COR-L47 (cell line): ENCODE measurements at places on chromosomes 5 and 9.

GRCh38 chr9:26781906-26782305 lies 110.7 kb downstream of the CAAP1 start:
- DNase-seq: no peak

DNA sequence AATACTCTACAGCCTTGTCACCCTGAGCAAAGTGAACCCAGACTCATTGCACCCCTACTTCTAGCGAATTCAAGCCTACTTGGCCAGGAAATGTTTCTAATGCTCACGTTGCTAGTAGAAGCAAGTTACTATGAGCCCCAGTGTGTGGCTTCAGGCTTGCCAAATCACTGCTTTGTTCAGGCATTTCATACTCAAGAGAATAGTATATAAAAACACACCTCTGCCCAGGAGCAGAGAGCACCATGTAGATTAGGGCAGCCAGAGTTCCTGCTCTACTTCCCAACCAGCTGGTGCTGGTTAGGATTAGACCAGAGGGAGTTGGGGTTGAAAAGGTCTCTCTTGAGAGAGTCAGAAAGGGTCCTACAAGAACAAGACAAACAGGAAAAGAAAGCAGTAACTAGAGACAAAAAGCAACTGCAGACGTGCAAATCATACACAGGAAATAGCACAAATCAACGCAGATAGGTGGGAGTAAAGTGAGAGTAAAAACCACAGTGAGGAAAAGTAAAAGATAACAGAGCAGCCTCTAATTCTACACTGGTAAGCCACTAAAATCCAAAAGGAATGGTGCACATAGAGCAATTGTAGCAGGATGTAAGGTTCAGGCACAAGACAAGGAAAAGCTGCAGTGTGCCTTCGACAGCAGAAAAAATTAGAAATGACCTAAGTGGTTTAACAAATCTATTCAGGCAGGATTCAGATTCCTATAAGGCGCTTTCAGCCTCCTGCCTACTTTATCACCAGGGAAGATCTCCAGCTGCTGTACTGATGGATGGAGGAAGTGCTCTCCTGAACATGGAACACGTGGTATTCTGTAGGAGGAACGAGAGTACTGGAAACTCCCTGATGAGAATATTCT lies 49.6 kb upstream of the KIF2A start:
- no peak for DNase-seq

- DNase-seq: no peak
Measured at GRCh38 chr5:142465476-142465875, 140.7 kb upstream of the SPRY4 start.

DNA sequence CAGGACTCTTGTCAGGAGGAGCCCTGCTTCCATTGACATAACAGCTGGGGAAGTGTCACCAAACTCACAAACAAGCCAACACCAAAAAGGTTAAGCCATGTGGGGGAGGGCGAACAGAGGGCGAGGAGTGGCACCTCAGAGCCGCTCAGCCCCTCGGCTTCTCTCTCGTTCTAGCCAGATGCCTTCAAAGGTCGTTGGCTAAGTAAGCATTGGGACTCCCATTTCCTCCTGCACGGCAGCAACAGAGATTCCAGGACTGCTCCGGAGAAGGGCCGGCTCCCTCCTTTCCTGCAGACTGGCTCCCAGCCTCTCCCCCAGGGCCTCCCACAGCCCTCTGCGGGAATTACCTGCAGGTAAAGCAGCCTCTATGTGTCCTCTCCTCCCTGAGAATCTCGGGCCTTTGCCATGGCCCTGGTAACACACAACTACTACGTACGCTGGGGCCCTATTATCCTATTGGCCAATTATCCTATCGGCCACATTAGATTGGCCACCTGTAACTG lies 52.1 kb upstream of the RNU6ATAC start:
- no peak for DNase-seq

DNA sequence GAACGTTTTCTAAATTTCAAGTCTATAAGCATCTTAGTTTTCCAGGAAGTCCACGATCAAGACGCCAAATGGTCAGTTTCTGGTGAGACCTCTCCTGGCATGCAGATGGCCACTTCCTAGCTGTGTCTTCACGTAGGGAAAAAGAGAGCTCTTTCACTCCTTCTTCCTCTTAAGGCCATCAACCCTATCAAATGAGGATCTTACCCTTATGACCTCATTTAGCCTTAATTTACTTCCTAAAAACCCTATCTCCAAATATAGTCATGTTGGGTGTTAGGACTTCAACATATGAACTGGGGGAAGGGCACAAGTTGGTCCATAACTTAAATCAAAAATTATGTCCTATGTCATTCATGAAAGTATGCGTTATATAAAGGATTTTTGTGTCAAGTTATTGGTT lies 229.5 kb downstream of the ARL15 start:
- DNase-seq: no peak

DNA sequence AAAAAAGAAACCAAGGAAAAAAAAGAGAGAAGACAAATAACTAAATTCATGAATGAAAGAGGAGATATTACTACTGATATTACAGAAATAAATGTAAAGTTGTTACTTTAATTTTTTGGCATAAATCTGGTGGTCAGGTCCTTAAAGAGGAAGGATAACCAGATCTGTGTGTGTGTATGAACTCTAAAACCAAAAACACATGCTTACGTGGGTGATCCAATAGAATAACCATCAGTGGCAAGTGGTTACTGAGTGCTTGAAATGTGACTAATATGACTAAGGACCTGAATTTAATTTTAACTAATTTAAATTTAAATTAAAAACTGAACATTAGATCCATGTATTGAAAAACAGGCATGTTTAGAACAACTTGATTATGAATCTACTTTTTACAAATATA lies 10.3 kb downstream of the SLC28A3 start:
- DNase-seq: no peak

DNA sequence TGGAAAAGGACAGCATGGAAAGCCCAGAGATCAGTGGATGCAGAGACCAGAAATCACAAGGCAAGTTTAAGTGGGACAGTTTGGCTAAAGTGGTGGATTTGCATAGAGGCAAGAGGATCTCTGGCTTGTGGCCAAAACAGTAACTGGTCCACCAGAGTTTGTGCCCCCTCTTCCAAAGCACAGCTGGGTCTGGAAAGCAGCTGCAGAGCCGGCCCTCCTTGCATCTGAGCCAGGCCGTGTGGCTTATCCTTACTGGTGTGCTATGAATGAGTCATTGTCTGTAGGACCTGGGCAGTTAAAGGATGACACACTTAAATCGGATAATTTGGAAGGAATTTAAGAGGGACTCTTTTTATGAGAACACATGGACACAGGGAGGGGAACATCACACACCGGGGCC lies 146.6 kb downstream of the PIP5K1B start:
- DNase-seq: no peak

GRCh38 chr5:112918679-112919078 lies 3.3 kb downstream of the REEP5 start:
- no peak for DNase-seq
